ENCODE measurements at places on chromosomes 4 and X. TPM values are rescaled to one million over a fixed set of nuclear protein-coding genes. Genes with fewer than 3 reads are reported as not detected.
A peak's percentile ranks its signal among the peaks of the same experiment; 100 is the strongest.

- peak; percentile 36 for DNase-seq
Observed at GRCh38 chr4:118941149-118941548, 52.5 kb downstream of the SYNPO2 start.

Gene ASB12
- not detected for total RNA-seq

Gene MAN2B2
- 28.8 TPM for total RNA-seq

DNA sequence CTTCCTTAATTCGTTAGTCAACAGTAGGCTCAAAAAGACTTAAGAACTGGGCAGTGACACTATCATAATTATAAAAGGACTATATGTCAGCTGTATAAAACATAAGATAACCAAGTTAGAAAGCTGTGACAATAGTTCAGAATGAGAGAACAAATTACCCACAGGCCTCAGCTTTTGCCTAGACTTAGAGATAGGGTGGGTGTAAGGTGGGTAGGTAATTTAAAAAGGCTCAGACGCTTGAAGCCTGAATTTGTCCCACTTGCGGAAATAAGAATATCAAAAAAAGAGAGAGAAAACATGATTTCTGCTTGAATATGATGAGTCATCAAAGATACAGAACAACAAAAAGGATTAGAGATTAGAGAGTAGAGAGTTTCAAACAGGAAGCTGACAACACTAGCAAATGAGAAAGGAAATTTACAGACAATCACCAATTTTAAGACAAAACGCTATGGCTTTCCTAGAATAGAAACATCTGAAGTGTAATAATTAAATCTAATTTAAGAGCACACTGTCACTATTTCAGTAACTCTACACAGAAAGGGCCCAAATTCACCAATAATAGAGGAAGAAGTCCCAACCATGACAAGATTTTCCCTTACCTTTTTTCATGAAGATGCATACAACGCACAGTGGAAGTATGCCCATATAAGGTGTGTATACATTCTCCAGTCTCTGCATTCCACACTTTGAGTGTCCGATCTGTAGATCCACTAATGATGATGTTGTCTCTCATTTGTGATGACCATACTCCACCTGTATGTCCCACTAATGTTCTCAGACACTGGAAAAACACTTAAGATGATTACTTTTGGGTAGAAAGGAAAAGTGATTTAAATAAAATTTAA lies 208.1 kb downstream of the FBXW7 start:
- no peak for DNase-seq

GRCh38 chr4:33802578-33802977 lies 2441.7 kb downstream of the ARAP2 start:
- no peak for DNase-seq

- DNase-seq: no peak
Observed at GRCh38 chr4:187491286-187491685, 504.3 kb upstream of the ZFP42 start.

DNA sequence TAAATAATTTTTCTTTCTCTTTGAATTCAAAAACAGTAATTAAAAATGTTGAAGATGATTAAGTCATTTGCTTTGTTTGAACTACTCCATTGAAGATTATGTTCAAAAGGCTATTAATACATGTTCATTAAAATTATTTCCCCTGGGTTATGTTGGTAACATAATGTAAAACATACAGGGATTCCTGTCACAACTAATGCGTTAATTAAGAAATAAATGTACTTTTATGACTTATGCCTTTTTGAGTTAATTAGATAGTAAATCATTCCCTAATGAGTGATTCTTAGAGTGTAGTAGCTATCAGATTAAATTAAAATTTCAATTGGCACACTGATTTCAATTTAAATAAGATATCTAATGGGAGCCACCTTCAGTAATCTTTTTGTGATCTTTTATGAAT lies 549.1 kb downstream of the ANKRD50 start:
- DNase-seq: no peak

Gene UGT2B17
- 1.2 TPM for total RNA-seq

Gene LANCL3
- total RNA-seq: 0.67 TPM

Gene DDX53
- 1.6 TPM for total RNA-seq

Measured in M059J (cell line).